ENCODE measurements at places on chromosomes 5 and 9.

DNA sequence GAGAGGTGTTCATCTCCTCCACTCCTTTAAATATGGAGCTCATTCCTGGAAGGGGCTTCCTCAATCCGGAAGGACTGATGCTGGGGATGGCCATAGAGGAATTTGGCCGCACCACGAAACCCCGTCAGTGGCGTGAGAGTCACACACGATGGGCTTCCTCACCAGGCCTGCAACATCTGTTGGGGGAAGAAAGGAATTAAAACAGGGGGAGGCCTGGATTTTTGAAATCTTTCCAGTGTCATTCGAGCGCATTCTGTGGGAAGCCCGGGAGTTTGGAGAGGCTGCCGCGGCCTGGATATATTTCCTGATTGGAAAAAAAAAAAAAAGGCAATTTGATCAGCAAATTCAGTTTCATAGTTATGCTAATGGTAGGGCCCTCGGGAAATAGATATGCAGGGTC is 76.3 kb upstream of the ORM1 start:
- DNase-seq, result no peak

DNA sequence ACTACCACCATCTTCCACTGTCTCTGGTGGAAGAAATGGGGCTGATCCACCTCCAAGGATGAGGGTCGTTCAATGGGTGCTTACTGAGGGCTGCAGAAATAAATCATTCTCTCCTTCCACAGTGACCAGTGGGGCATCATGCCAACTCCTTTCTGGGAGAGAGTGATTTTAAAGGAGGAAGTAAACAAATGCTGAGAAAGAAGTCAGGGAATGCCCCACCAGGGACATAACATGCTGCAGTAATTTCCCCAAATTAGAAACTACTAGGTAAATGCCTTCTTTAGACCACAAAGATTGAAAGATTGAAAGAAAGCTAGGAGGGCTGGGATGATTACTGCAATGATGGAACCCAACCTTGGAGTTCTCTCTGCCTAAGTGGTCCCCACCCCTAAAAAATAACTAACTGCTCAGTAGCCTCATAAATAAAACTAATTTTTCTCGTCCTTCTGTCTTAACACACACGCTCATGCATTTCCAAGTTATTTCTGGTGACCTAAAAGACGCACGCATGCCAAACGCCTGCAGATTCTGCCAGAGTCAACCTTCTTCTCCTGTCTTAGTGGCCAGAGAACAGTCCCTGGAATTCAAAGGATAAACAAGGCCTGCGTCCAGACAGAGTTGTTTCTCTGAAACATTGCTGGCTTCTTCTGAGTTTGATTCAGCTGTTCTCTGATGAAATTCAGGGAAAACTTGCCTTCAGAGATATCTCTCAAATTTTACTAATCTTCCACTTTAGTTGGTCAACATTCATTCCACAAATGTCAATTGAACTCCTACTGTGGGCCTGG is 250.0 kb downstream of the NR3C1 start:
- no peak for DNase-seq

DNA sequence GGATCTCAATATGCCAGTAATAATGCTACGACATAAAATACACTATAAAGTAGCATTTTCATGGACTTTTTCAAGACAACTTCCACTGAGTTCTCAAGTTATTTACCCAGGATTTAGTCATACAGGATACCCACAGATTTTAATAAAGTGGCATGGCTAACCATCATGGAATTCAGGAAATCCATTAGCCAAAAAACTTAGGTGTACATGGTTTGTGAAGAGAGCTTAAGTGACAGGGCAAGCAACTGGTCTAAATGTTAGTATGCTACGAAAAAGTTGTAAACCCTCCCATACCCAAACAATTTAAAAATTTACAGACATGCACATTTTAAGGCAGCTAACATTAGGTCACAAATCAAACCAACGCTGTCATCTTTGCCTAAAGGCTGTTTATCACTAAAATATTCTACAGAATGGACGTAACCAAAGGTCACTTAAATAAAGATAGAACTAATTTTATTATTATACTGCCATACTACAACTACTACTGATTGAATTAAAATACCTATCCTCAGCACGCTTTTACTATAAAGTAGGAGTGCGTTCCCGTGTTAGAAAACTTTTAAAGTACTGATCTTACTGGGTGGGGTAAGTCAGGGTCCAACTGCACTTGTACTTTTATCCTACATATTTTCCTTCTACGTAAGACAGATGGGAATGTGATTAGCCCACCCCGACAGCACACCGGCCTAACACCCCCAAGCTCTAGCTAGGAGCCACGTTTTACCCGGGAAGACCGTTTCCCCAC is 1.1 kb downstream of the UBTD2 start:
- no peak for DNase-seq

GRCh38 chr9:124830593-124830992 is 22.7 kb upstream of the WDR38 start:
- no peak for DNase-seq

- no peak for DNase-seq
Observed at GRCh38 chr5:67934976-67935375, 280.6 kb upstream of the PIK3R1 start.

GRCh38 chr9:123761905-123762605 is 167.9 kb downstream of the DENND1A start:
- no peak for DNase-seq

DNA sequence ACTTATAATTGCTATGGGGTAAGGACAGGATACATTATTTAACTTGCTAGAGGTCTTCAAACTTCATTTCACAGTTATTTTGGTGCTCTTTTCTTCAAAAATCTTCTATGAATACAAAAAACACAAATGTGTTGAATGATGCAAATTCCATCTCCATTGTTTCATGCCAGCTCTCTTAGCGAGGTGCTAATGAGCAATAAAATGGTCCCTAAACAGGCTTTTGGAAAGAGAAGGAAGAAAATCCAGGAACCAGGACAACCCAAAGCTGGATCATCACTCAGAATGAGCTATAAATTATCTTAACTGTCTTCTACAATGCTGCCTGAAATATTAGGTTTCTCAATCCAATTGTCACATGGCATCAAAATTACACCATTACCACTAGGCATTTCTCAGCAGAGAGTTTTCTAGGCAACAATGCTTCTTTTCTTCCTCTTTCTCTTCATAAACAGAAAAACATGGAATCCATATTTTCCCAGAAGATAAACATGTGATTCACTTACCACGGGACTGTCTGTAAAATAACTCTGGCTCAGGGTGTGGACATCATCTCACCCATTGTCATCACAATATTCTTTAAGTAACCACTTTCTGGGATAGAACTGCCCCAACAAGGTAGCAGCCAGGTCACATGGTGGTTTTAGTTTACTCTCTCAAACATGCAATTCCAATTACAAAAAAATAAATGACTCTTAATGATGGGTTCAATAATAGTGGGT is 249.4 kb downstream of the NPR3 start:
- DNase-seq, result no peak

- DNase-seq, result no peak
Observed at GRCh38 chr5:177514541-177514940, 2.2 kb downstream of the DDX41 start.

DNA sequence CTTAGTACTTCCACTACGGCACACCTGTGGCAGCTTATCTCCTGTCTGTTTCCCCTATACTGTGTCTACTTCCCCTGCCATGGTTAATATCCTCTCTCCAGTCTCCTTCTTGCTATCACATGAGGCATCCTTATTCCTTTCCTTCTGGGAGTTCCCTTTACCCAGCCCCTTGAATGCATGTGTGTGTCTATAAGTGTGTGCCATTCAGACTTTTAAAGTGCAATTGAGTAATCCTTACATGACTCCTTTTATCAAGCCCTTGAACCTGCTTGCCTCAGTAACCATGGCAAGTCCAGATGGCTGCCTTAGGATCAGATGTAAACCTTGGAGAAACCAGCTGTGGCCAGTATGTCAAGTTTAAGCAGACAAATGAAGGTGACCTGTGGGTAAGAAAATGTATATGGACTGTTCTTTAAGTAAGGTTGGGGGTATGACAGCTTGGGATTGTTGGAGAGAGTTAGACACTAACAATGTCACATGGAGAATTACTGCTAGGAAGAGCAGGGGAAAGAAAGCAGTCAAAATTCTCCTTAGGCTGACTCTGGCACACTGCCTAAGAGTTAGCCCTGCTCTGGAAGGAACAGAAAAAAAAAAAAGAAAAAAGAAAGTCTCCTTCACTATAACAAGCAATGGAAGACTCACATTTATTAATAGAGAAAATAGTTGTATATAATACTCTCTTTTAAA is 142.1 kb downstream of the HINT1 start:
- no peak for DNase-seq

Measured in CD4-positive, alpha-beta T cell (primary cell).